Neuronal stem cell (in vitro differentiated cells): ENCODE measurements at places on chromosomes 2 and 18.
A peak's percentile ranks its signal among the peaks of the same experiment; 100 is the strongest.

DNA sequence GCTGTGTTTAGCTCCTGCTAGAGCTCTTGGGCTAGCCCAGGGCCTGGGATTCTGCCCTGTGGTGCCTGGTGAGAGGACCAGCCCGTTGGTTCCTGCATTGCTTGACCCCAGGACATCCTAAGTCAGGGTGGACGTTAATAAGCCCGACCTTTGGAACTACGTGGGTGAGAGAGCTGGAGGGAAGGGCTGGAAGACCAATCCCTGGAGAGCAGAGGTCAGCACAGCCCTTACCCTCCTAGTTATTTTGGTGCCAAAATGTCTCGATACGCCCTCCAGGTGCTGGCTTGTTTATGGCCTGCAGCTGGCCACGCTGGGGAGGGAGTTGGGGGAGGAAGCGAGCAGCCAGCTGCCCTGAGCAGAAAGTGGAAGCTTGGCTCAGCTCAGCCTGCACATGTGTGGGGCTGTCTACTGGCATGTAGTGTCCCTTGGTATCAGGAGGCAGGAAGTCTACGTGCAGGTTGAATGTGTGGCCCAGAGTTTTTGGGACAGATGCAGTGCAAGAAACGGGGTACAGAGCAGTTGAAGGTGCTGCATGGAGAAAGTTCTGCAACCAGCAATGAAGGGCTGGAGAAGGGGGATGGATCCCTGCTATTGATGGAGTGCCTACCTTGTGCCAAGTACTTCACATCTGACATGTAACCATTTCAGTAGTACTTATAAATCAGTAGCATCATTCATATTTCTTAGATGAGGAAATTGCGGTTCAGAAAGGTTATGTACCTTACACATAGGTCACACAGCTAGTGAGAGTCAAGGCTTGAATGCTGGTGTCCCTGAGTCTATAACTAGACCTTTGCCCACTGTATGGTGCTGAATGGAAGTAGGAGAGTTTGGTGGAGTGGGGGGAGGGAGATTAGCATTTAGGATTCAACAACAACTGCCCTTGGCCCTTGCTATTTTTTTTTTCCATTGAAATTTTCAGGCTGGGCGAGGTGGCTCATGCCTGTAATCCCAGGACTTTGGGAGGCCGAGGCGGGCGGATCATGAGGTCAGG is 5.0 kb upstream of the DGKD start:
- no peak for DNase-seq

DNA sequence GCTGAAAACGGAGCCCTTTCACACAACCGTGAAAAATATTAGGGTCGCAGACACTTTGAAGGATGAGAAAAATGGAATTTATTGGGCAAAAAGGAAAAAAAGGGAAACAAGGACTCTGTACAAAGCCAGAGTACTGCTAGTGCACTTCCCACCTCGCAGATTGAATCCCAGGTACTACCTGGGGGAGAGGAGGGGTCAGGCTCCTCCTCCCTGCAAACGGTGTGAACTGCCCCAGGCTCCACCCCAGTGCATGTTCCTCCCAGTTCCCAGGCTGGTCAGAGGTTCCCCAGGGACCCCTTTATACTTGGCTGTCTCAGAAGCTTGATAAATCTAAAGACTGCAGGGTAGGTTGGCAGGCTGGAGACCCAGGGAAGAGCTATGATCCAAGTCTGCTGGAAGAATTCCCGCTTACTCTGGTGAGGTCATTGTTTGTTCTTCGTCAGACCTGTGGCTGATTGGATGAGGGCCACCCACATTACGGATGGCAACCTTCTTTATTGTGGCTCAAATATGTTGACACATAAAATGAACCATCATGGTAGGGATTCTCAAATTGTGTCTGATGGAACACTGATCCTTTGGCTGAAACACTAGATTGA is 290.4 kb upstream of the POU3F3 start:
- DNase-seq, result no peak

GRCh38 chr2:196338440-196338839 is 167.1 kb upstream of the STK17B start:
- DNase-seq, result no peak

DNA sequence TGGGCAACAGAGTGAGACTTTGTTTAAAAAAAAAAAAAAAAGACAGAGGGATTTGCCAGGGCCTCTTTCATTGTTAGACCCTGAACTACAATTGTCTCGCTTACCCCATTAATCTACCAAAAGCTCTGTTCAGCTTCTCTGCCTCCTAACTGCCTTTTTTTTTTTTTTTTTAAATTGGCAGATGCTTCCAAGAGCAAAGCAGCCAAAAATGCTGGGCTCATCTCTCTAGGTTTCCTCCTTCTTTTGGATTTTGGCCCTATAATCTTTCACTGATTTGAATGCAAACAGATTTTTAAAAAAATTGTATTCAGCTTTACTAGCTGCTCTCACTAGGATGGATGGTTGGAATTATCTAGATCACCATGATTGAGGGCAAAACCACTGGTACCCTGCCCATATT is 33.2 kb upstream of the RAPGEF4 start:
- no peak for DNase-seq

GRCh38 chr2:195959341-195959740 is 109.3 kb downstream of the DNAH7 start:
- no peak for DNase-seq

- DNase-seq, result no peak
Measured at GRCh38 chr2:18791172-18791797, 201.9 kb upstream of the NT5C1B start.

DNA sequence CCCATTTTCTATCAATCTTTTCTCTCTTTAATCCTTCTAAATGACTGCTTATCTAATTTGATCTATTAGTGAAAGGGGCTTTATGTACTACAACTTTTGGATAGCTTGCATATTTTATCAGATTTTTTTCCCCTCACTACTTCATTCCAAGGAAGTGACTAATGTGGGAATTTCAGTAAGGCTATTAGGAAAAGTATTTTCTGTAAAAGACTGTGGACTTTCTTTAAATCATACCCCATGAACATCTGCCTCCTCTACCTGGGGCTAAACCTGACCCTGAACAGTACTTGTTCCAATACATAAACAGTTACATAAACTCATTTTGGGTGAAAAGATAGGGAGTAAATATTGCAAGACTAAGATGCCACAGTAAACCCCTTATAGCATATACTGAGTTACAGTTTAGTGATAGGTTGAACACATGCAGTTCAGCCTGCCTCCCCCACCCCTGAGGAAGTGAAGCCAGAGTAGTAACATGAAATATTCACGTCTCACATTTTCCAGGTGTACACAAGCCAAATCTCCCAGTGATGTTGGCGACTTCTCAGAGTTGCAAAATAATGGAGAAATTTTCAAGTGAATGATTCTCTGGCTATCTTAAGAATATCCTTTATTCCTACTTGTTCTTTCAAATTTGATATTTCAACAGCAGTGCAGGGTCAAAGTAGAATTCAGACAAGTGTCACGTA is 590.9 kb upstream of the ZEB2 start:
- DNase-seq, result no peak

DNA sequence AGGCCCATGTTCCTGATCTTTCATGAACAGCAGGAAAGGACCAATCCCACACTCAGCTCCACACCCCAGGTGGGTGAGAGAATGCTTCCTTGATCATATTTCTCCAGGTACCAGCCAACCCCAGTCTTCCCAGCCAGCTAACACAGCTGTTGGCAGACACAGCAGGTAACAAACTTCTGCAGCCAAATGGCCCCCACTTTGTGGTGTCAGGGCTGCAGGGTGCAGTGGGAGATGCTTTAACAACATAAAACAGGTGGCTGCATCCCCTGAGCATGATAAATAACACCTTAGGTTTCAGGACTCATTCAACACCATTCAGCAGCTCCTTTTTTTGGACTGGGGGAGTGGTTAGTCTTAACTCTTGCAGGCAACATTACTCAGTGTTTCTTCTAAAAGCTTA is 76.7 kb upstream of the ACAA2 start:
- DNase-seq, result no peak

- DNase-seq, result peak; percentile 8
Measured at GRCh38 chr2:186884587-186884986, 35.6 kb upstream of the ZSWIM2 start.

DNA sequence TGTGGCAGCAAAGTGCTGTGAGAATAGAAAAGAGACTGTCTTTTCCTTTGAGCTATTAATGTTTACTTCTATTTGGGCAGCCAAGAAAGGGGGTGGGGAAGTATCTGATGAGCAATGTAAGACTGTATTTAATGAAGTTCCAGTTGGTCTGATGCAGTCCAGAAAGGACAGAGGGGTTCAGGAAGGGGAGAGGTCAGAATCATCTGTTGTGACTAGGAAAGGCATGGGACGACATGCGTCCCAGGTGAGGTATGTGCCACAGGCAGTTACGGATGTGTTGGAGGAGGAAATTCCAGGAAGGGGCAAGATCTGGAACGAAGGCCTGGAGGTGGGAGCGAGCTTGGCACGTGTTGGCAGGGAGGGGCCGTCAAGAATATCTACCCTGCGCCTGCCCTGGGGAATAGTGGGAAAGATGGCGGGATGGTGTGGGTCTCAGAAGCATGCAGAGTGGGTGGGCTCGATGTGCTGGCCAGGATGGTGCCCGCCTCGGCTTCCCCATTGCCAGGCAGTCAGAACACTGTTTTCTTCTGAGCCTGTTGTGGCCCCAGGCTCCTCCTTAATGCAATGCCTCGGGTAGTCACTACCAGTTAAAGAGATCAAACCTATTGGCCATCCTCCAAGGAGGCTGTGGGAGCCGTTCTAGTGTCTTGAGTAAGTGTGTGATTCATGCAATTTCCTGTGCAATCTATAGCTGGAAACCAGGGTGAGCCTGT is 57.8 kb upstream of the TXNDC2 start:
- no peak for DNase-seq

DNA sequence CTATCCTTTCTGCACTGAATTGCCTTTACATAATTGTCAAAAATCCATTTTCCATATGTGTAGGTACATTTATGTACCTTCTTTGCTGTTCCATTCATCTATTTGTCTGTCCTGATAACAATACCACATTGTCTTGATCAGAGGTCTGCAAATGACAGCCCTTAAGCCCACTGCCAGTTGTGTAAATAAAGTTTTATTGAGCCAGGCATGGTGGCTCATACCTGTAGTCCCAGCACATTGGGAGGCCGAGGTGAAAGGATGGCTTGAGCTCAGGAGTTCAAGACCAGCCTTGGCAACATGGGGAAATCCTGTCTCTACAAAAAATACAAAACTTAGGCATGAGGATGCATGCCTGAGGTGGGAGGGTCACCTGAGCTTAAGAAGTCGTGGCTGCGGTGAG is 121.0 kb downstream of the TFCP2L1 start:
- DNase-seq, result no peak

DNA sequence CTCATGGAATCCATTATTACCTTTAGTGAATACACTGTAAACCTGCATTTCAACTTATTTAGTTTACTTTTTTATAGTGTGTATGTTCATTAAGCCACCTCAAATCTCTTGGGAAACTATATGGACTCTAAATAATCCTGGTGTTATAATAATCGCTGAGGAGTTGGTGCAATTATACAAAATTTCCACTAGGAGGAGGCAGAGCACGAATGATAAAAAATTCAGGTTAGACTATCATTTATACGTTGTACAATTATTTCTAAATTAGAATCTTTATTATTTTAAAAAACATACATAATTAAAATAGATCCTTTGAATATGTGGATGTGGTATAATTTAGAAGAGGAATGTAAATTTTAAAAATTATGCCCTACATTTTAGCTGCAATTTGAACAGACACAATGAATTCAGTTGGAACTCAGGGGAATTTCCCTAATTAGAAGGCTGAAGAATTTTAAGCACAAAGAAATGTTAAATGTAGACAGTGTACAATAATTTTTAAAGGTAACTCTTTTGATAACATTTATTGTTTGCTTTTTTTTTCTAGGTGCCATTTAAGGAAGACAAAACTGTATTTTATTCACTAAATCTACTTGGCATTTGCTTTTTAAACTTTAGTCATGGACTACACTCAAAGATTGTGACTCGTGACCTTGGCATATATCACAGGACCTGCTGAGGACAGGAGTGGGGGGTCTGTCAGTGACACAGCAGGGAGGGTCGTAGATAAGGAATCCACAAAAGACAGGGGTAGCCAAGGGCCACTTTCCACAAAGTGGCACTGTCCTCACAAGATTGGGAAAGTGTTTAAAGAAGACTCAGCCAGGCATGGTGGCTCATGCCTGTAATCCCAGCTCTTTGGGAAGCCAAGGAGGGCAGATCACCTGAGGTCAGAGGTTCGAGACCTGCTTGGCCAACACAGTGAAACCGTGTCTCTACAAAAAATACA is 45.5 kb downstream of the RAB12 start:
- DNase-seq, result no peak

DNA sequence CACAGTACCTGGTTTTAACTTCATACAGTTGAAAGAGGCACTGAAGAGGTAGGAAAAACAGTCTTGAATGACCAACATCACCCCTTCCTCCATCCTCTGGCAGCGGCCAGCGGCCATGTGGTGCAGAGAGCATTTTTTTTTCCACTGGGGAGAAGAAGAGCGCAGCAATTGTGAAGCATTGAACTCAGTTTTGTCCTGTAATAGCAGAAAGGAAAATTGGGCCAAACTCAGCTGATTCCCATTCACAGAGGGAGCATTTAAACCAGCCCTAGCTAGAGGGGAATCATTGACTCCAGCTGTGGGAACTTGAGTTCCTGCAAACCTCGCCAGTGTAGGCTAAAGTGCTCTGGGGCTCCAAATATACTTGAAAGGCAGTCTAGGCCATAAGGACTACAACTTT is 316.6 kb upstream of the CHST9 start:
- DNase-seq, result no peak

DNA sequence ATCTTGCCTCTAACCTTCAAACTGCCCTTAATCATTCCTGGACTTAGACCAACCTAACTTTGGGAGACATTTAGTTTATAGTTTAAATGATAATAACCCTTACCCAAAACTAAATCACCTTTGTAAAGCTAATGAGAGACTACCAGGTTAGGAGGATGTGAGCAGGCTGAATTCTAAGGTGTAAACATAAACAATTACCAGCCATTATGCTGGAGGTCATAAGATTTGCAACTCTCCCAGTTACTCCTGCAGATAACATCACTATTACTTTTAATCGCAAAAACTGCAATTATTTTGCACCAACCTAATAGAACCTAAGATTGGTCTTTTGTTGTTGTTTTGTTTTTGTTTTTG is 86.5 kb upstream of the MSH6 start:
- no peak for DNase-seq

DNA sequence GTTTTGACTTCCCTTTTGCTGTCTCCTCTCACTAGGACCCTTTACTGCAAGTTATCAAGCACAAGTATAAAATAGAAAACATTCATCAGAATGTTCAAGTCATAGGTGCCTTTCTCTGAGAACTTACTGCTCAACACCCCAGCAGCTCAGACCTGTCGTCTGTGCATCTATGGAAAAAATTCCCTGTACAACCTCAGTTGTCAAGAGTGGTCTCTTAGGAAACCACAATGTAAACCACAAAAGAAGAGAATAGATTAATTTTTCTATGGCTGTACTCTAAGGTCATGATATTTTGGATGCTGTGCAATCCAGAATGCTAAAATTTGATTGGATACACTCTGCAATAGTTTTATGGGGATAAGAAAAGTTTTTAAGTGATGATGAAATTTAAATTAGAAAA is 84.1 kb downstream of the RBMS1 start:
- DNase-seq, result no peak

- DNase-seq, result no peak
Measured at GRCh38 chr2:23953625-23954024, 13.4 kb downstream of the UBXN2A start.
